ENCODE measurements at places on chromosomes 11 and 22.

GRCh38 chr22:31474743-31475142 is 14.9 kb downstream of the EIF4ENIF1 start:
- no peak for DNase-seq

GRCh38 chr11:831118-831864 is 1.5 kb upstream of the CD151 start:
- DNase-seq: peak; percentile 79

GRCh38 chr22:48678171-48679135 is 1149.2 kb downstream of the BRD1 start:
- DNase-seq: no peak

DNA sequence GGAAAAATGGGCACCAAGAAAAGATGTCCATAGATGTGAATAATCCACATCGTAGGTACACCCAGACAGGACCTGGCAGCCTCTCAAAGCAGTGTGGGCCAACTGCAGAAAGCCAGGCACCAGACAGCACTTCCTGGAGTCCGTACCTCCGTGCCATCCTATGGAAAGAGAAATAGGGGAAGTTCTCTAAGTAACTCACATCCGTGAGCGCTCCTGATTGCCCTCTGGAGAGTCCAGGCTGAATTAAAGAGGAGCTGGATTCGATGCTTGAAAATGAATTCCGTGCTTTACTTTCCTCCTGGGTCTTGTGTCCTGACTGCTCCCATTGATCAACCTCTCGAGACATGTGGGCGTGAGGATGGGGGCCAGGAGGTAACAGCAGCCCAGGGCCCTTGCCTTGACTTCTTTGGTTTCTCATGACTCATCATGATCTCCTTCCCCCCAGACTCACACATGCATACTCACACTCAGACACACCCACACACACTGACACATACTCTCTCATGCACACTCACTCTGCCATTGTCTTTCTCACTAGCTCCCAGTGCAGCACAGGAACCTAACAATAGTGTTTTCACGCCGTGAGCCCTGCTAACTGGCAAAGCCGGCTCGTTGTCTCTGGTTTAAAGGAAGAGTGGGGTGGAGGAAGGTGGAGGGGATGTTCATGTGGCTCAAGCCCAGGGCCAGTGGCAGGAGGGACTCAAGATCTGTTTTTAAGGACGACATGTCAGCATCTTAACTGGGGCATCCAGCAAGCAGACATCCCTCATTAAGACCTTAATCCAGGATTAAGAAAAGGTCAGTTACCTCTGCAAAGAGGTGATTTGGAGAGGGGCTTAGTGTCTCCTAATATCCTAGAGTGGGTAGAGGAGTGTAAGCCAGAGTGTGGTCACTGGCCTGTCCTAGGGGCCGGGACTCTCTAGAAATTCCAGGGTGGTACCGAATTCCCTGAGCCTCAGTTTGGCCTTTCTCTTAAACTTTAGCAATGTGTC is 104.2 kb downstream of the SCN3B start:
- DNase-seq: no peak

Data from tongue (tissue), 3 donors.